ENCODE measurements at places on chromosomes 5 and 9.

- no peak for DNase-seq
Observed at GRCh38 chr9:39588500-39589137, 233.2 kb downstream of the SPATA31A1 start.

DNA sequence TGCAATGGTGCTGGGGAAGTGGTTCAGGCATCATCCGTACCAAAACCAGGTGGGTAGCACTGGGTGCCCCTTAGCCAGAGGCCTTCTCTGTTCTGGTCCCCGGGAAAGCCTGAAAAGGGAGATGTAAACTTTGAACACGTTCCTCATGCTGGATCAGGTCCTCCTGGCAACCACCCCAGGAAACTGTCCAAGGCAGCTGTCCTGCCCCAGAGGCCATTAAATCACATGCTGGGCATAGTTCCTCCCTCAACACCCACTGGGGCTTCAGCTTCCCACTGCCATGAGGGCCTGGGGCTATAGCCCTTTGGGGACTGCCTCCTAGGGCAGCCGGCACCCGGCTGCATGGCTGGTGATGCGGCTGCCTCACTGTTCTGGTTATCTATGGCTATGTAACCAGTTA, 228.9 kb upstream of the MVB12B start:
- no peak for DNase-seq

DNA sequence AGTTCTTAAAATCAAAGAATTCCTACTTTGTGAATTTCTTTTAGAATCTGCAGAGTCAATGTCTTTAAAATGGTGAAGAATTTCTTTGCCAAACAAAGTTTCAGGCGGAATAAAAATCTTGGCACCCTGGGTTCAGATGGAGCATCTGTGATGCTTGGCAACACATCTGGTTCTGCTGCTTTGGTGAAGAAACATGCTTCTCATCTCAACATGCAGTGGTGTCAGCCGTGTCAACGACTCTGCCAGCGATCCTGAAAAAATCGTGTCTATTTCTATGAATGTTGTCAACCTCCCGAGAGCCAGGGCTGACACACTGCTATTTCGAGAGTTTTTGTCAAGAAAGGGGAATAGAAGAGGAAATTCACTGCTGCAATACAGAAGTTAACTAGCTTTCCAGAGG, 151.5 kb downstream of the SLF1 start:
- no peak for DNase-seq

DNA sequence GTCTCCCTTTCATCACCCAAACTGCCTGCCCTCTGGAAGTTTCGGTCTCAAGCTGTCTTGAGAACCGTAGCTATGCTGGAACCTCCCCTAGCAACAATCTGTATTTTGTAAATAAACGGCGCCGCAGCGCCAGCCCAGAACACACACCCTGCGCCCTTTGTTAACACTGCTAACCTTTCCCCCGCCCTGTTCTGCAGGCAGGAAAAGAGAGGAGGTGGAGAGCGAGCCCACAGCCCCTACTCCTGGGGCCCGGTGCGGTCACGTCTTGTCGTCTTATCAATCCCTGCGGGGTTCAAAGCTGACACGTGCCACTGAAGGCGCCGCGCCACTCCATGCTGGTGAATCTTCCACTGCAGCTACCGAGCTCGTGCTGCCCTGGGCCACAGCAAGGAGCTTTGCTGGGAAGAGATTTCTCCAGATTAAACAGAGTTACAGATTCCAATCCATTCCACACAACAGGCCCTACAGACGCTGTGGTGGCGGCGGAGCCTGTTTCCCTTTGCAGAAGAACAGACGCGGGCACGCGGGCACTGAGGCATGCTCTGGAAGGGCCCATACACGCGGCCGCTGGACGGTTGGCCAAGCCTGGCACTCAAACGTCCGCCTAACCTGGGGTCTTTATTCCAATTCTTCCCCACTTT, 25.3 kb downstream of the ZDHHC11B start:
- DNase-seq = peak; percentile 15

GRCh38 chr9:81002242-81002641, 687.1 kb downstream of the TLE1 start:
- no peak for DNase-seq
